ENCODE measurements at places on chromosomes 2 and 18.

GRCh38 chr2:88168386-88168785, 1.8 kb upstream of the THNSL2 start:
- H3K27ac ChIP-seq, result no peak overlapping the region
- no peaks in the 10 kb centered on the region for H3K4me1 ChIP-seq
- no peak overlapping the region for H3K4me3 ChIP-seq
- no peaks in the 10 kb centered on the region for H3K27me3 ChIP-seq
- H3K36me3 ChIP-seq, result no peaks in the 10 kb centered on the region

- H3K27me3 ChIP-seq, result no peaks in the 10 kb centered on the region
- H3K4me3 ChIP-seq, result no peak overlapping the region
- no peaks in the 10 kb centered on the region for H3K4me1 ChIP-seq
- no peaks in the 10 kb centered on the region for H3K36me3 ChIP-seq
- no peak for DNase-seq
Measured at GRCh38 chr18:61085761-61086160, 247.5 kb upstream of the CDH20 start.

- no peak overlapping the region for H3K4me3 ChIP-seq
- no peaks in the 10 kb centered on the region for H3K36me3 ChIP-seq
- H3K27ac ChIP-seq, result no peak overlapping the region
- no peaks in the 10 kb centered on the region for H3K4me1 ChIP-seq
Measured at GRCh38 chr2:210421916-210422315, 54.6 kb downstream of the LANCL1 start.

DNA sequence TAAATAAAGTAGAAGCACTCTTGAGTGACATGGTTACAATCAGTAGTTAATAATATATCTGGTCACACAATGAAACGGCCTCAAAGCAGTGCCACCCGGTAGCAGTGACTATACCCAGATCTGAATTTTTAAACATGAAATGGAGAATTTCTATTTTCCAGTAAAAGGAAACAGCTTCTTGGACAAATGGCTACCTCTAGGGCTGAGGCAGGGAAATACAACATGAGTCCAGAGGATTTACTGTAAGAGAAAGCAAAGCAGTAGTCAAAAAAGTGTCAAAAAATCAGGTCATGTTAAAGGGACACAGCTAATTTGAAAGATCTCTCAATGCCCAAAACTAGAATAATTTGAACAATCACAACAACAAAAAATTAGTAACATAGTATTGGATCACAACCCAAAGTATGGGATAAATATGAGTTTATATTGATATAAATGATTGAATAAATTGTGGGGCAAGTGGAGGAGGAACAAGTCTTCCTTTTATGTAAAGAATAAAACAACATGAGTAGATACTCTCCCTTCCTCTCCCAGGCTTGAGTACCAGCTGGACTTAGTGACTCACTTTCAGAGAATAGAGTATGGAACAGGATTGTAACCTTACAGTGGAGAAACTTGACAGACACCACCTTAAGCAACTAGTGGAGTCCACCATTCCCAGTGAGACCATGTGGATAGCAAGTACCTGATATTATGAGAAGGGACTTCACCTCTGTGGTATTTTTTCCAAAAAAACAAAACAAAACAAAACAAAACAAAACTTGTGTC, 180.8 kb downstream of the MBD2 start:
- no peak overlapping the region for H3K4me3 ChIP-seq
- H3K27me3 ChIP-seq, result peaks cover 3% of the 10 kb centered on the region
- no peaks in the 10 kb centered on the region for H3K36me3 ChIP-seq

GRCh38 chr2:101157272-101157671, 6.1 kb upstream of the TBC1D8 start:
- no peak overlapping the region for H3K4me3 ChIP-seq
- no peak overlapping the region for H3K27ac ChIP-seq
- DNase-seq, result no peak
- H3K27me3 ChIP-seq, result no peaks in the 10 kb centered on the region
- H3K4me1 ChIP-seq, result peaks cover 5% of the 10 kb centered on the region

- no peak overlapping the region for H3K4me3 ChIP-seq
- H3K36me3 ChIP-seq, result no peaks in the 10 kb centered on the region
- no peaks in the 10 kb centered on the region for H3K27me3 ChIP-seq
- no peak overlapping the region for H3K27ac ChIP-seq
Measured at GRCh38 chr2:17540813-17541530, 476 bp downstream of the VSNL1 start.

GRCh38 chr2:239275044-239275685, 125.7 kb downstream of the HDAC4 start:
- H3K27ac ChIP-seq, result no peak overlapping the region
- DNase-seq, result peak; percentile 54
- peaks cover 4% of the 10 kb centered on the region for H3K4me1 ChIP-seq
- H3K36me3 ChIP-seq, result no peaks in the 10 kb centered on the region
- H3K4me3 ChIP-seq, result no peak overlapping the region

DNA sequence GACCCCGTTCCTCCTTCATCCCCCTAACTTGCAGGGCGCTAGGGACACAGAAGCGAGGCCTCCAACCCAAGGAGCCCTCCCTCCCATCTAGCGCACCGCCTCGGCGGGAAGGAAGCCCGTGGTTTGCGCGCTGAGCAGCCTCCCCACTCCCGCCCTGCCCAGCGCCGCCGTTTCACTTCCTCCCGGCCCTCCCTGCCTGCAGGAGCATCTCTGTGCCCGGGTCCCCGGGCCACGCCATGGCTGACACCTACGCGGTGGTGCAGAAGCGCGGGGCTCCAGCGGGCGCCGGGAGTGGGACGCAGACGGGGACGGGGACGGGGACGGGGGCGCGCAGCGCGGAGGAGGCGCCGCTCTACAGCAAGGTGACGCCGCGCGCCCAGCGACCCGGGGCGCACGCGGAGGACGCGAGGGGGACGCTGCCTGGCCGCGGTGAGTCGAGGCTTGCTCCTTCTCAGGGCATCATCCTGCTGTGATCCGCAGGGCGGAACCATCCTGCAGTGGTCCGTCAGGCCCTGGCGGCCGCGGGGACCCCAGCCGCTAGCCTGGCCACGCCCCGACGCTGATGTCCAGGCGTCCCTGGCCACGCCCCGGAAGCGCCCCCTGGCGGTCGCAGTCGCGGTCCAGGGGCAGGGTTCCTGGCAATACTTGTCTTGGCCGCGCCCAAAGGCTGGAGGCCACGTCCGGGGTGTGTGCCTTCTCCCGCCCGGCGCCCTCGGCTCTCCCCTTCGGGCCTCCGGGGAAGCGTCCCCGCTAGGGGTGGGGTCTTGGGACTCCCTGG, 16.4 kb downstream of the PTPN18 start:
- peak; percentile 89 for DNase-seq
- H3K4me3 ChIP-seq, result peak overlapping the region; percentile 81
- peak overlapping the region; percentile 76 for H3K27ac ChIP-seq
- H3K27me3 ChIP-seq, result no peaks in the 10 kb centered on the region
- H3K4me1 ChIP-seq, result peaks cover 32% of the 10 kb centered on the region
- H3K36me3 ChIP-seq, result peaks cover 6% of the 10 kb centered on the region

GRCh38 chr18:26963292-26963691, 97.8 kb upstream of the AQP4 start:
- H3K4me1 ChIP-seq, result no peaks in the 10 kb centered on the region
- H3K27ac ChIP-seq, result no peak overlapping the region
- no peak for DNase-seq
- no peaks in the 10 kb centered on the region for H3K36me3 ChIP-seq
- H3K4me3 ChIP-seq, result no peak overlapping the region

DNA sequence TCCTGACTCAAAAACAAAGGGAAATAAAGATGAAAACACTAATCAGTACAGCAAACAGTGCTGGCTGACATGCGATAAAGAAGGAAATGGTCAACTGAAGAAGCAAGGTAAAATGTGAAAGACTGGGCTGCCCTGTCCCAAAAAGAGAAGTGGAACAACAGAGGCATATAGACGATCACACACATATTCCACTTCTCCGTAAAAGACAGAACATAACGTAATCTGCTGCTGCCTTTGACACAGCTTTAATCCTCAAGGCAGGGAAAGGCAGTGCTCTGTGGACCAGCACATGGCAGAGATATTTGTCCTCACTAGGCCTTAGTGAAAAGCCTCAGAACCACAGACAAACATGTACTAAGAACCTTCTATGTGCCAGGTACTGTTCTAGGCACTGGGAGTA, 24.3 kb upstream of the REL start:
- no peaks in the 10 kb centered on the region for H3K27me3 ChIP-seq
- no peak for DNase-seq
- no peaks in the 10 kb centered on the region for H3K36me3 ChIP-seq
- H3K4me1 ChIP-seq, result peaks cover 24% of the 10 kb centered on the region

GRCh38 chr2:234199996-234200395, 149.5 kb downstream of the SPP2 start:
- H3K4me1 ChIP-seq, result no peaks in the 10 kb centered on the region
- no peaks in the 10 kb centered on the region for H3K27me3 ChIP-seq
- H3K4me3 ChIP-seq, result no peak overlapping the region
- DNase-seq, result no peak

GRCh38 chr2:216086207-216086893, 4.6 kb downstream of the TMEM169 start:
- no peak for DNase-seq
- no peaks in the 10 kb centered on the region for H3K36me3 ChIP-seq
- no peak overlapping the region for H3K4me3 ChIP-seq
- peaks cover 38% of the 10 kb centered on the region for H3K4me1 ChIP-seq
- H3K27ac ChIP-seq, result no peak overlapping the region
- no peaks in the 10 kb centered on the region for H3K27me3 ChIP-seq

GRCh38 chr2:102137138-102137537, 5.4 kb upstream of the IL1R1 start:
- peaks cover 7% of the 10 kb centered on the region for H3K27me3 ChIP-seq
- no peak overlapping the region for H3K4me3 ChIP-seq
- no peak for DNase-seq
